ENCODE measurements at places on chromosomes 16 and 17.

GRCh38 chr16:46991729-46992704 is 18.5 kb upstream of the DNAJA2 start:
- DNase-seq = no peak

DNA sequence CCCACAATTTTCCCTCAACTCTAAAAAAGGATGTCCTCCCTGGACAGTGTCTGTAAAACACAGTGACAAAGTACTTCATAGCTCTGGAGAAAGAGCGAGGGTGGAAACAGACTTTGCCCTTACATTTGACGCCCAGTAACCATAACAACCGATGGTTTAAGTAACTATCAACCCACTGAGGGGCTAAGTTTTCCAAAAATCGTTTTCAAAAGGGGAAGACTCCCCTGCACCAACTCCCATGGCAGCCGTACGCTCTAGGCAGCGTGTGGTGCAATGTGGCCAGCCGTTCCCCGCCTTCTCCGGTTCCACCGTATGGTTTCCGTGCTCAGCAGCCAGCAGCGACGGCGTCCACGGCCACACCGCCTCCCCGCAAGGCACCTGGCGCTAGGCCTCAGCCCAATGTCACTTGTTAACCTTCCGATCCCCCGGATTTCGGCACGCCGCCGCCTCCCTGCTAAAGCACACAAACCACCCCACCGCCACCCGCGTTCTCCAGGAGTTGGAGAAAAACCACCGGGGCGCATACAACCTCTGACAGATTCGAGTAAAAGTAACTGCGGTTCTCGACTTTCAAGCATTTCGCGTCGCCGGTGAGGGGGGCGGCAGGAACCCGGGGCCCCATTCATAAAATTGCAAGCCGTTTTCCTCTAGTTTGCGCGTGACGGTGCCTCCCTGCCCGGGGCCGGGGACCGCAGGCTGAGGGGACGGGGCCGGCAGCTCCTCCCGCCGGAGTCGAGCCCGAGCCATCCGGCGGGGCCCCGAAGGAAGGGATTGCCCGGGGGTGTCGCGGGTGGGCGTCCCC is 661 bp downstream of the TEX2 start:
- no peak for DNase-seq

- no peak for DNase-seq
Observed at GRCh38 chr16:9042964-9043680, 48.3 kb upstream of the HAPSTR1 start.

DNA sequence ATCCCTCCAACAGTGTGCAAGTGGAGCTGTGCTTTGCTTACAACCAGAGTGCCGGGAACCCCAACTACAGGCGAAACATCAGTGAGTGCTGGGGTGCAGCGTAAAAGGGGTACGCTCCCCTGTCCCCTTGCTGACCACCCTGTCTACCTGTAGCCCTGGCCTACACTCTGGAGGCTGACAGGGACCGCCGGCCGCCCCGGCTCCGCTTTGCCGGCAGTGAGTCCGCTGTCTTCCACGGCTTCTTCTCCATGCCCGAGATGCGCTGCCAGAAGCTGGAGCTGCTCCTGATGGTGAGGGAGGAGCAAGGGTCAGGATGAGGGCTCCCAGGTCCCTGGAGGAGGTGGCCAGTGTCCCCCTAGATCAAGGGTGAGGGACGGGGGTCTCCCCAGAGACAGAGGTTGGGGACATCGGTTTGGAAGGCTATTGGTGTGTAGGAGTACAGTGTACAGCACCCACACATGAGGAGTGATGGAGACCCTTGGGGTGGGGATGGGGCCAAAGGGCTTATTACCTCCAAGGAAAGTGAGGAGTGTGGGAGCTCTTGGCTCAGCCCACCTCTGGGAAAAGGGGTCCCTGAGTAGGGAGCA is 19.6 kb upstream of the PDK2 start:
- no peak for DNase-seq

GRCh38 chr16:82152196-82152595 is 17.8 kb downstream of the MPHOSPH6 start:
- DNase-seq = no peak

DNA sequence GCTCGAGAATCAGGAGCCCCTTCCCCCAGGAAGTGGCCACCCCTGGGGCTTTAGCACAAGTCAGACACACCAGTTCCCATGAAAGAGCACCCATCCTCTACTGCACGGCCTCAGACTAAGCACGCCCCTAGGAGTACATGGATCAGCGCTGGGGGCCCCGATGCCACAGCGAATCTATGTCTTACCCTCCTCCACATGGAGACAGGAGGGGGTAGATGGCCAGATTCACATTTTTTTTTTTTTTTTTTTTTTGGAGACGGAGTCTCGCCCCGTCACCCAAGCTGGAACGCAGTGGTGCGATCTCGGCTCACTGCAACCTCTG is 3.2 kb upstream of the EXOSC6 start:
- no peak for DNase-seq

- DNase-seq = no peak
Observed at GRCh38 chr17:62929320-62929719, 36.7 kb upstream of the TANC2 start.

- DNase-seq = no peak
Observed at GRCh38 chr17:27290916-27291598, 2.9 kb upstream of the WSB1 start.

- no peak for DNase-seq
Observed at GRCh38 chr16:7938175-7938574, 605.5 kb downstream of the RBFOX1 start.

GRCh38 chr17:75087182-75087557 is 584 bp upstream of the SLC16A5 start:
- no peak for DNase-seq

DNA sequence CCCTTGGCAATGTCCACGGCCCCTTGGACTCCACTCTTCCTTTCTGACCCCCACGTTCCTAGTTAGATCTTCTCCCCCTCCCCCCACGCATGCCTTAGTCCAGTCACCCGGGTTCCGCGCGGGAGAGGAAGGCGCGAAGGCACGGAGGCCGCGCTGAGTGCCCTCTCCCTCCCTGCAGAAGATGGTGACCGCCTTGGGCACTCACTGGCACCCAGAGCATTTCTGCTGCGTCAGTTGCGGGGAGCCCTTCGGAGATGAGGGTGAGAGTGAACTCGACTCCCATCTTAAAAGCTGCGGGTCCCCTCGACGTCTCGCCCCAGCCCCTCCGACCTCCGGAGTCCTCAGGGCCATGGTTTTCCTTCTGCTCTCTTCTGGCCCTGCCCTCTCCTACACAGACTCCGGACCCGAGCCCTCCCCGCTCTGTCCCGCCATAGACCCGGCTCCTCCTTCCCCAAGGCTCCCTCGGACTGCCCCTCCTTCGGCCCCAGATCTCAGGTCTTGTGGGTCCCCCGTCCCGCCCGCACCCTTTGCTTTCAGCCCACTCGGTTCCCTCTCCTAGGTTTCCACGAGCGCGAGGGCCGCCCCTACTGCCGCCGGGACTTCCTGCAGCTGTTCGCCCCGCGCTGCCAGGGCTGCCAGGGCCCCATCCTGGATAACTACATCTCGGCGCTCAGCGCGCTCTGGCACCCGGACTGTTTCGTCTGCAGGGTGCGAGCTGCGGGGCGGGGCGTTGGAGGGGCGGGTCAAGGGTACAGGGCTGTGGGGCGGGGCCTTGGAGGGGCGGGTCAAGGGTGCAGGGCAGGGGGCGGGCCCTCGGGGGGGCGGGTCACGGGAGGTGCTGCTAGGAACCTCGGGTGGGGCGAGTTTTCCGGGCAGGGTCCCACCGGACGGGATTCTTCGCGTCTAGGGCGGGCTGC is 4.6 kb downstream of the TGFB1I1 start:
- no peak for DNase-seq

DNA sequence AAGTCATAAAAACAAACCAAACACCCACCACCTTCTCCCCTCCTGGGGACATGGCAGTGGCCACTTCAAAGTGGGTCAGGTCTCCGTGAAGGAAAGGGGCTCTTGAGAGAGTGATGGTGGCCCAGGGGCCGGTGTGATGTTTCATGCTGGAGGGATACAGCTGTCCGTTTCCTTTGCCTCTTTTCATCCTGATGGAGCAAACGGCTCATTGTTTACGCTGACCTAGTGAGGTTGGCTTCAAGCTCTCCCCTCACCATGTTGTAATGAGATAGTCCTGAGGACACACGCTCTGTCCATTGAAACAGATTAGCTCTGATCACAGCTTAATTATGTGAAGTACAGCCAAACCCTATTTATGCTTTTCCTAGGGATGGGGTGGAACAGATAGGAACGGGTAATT is 34.2 kb downstream of the CDH13 start:
- no peak for DNase-seq

DNA sequence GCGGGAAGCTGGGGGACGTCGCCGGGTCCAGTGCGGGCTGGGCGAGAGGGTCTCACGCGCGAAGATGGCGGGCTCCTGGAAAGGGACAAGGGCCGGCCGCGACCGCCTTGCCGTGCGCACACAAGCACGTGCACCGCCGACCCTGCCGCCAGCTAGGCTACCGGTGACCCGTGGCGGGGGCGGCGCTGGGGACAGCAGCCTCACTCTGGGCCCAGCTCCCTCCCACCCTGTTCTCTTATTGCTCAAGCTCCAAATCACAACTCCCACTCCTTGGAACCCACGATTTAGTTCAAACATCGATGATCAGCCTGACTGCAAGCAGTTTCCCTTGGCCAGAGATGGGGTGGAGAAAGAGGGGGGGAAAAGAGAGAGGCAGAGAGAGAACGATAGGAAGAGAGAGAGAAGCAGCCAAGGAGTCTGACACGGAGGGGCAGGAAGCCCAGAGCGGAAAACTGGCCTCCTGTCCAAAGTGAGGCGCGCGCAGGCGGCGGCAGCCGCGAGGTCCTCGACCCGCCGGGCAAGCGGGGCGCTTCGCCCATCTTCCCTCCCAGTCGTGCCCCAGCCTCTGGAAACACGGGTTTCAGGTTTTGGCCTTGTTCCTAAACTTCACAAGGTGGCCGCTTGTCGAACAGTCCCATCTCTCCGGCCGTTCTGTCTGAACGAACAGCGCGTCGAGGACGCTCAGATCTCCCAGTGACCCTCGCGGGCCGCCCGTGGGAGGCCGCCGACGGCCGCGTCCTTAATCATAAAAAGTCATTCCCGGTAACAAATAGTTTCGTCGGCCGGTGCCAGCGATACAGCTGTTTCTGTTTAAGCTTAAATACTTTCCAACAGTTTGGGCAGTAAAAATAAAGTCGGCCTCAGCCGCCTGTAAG is 1.7 kb upstream of the CBX8 start:
- no peak for DNase-seq

- no peak for DNase-seq
Observed at GRCh38 chr16:50534091-50534490, 14.1 kb upstream of the NKD1 start.

GRCh38 chr17:45900723-45901415 is 6.5 kb downstream of the MAPT start:
- no peak for DNase-seq

- DNase-seq = no peak
Observed at GRCh38 chr17:66675991-66676371, 158.9 kb upstream of the CACNG5 start.

DNA sequence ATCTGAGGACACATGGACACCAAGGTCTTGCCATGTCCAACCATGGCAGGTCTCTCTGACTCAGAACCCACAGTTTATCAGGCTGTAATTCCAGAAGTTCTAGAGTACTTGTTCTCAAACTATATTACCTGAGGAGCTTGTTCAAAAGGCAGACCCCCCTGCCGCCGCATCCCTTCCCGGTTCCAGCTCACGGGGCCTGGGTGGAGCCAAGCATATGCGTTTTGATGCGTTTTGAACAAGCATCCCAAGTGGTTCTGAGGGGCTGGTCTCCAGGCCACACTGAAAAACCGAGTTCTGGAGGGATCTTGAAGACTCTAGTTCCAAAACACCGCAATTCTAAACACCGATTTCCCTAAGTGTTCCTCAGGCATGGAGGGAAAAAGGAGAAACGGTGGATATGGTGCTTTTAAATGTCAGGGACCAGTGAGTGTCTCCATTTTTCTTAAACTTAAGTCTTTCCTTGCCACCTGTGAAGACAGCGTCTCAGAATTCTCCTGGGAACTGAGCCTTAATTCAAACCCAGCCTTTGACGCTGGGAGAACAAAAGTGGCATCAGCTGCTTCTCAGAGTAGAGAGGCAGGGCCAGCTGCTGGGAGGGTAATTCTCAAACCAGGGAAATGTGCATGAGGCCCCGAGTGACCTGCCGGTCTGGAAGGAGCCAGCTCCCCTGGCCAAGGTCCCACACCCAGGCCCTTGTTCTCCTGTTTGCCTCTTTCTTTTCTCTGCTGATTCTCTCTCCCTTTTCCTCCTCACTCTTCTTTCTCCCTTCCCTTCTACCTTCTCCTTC is 84.4 kb upstream of the PLCG2 start:
- no peak for DNase-seq

- no peak for DNase-seq
Observed at GRCh38 chr17:80251966-80252365, 8.7 kb upstream of the RNF213 start.

DNA sequence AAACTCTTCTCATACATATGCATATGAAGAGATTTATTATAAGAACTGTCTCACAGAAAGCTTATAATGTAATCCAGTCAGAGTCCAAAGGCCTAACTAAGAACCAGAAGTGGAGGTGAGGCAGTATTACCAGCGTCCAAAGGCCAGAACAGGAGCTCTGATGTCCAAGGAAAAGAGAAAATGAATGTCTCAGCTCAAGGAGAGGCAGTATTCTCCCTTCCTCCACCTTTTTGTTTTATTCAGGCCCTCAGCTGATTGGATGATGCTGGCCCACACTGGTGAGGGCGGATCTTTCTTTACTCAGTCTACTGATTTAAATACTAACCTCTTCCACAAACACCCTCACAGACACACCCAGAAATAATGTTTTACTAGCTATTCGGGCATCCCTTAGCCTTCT is 43.4 kb downstream of the FBXL20 start:
- no peak for DNase-seq

DNA sequence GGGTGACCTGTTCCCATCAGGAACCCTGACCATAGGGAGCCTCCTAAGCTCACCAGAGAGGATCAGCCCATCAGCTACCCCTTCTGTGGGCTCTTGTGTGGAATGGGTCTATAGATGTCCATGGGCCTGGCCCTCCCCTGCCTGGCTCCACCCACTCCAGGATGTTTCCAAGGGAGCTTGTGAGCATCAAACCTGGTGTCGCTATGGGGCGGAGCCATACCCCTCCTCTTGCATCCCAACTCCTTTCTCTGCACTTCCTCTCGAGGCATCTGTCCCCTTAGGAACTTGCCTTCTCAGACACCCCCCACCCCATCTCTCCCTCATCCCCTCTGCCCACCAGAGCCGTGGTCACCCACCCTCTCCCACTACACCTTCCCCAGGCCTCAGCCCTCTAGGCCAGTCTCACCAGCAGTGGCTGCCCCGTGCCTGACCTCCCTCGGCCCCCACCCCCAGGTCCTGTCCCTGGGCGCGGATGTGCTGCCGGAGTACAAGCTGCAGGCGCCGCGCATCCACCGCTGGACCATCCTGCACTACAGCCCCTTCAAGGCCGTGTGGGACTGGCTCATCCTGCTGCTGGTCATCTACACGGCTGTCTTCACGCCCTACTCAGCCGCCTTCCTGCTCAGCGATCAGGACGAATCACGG is 10.4 kb downstream of the KCNH6 start:
- no peak for DNase-seq

Data from vagina (tissue), 2 donors.